Stimulated activated CD8-positive, alpha-beta memory T cell treated with anti-CD3 and anti-CD28 coated beads, Interleukin-2, amount 100 ng/mL, for 1 hour (primary cell): ENCODE measurements at places on chromosomes 1 and 21.
A peak's percentile ranks its signal among the peaks of the same experiment; 100 is the strongest.

DNA sequence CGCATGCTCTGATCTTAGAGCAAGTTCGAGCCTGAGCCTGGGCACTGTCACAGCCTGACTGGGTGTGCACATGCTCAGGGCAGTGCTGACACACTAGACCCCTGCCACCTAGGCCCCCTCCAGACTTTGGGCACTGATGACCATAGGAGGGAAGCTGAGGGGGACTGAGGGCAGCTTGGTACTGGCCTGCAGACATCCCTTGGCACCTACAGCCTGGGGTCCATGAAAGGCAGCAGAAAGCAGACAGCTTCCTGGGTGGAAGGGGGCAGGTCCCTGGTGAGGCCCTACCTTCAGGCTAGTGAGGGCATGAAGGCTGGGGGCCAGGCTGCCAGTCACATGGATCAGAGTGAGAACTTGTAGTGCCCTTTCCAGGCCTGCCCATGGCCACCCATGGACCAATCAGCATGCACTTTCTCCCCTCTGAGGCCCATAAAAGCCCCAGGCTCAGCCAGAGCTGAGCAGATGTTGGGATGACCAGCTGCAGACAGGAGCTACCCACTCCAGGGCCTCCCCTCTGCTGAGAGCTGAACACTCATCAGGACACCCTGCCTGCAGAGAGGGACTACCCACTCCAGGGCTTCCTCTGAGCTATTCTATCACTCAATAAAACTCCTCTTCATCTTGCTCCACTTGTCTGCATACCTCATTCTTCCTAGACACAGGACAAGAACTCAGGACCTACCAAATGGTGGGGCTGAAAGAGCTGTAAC is 680.8 kb downstream of the MATN1 start:
- DNase-seq: no peak

DNA sequence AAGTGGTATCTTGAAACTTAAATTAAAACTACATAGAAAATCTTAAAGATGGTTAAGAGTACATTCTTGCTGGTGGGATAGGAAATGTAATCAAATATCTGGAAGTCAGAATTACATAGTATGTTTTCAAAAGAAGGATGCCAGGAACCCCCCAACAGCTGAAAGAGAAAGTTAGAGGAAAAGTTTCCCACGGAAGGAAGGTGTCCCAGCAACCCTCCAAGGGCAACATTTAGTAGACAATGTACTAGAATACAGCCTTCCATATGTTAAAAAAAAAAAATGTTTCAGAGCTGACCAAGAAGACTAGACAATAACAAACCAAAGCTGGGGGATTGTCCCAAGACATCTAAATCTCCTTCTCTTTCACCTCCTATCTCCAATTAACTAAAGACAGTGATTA is 2.2 kb downstream of the DEDD start:
- DNase-seq: no peak

DNA sequence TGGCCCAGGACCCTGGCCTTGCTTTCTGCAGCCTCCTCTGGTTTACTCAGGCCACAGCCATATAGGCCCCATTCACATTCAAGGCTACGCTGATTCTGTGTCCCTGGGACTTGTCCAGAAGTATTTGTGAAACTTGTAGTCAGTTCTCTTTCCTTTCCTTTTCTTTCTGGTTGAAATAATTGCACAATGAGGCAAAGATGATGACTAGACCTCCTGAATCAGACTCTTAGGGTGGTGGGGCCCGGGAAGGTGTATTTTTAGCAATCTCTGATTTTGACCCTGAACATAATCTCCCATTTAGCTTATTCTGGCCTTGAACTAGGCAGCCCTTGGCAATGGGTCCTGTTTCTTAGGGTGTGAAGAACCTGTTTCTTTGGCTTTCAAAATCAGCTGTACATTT is 39.9 kb downstream of the STUM start:
- no peak for DNase-seq

- no peak for DNase-seq
Observed at GRCh38 chr1:84859866-84860265, 33.1 kb downstream of the LPAR3 start.

DNA sequence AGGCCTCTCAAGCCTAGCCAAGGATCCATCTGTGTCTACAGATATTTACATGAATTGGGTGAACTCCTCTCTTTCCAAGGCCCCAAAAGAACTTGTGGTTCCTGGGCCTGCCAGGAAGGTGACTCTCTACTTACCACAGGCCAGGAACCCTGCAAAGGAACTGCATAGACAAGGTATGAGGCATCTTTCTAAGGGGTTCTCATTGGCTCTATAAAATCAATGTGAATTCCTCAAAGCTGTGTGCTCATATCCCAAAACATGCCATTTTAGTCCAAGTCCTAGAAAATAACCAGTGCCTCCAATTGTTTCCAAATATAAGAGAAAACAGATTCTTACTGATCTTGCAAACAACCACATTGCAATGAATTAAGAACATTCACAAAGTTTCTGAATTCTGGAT is 39.9 kb upstream of the RGL1 start:
- DNase-seq: no peak

- DNase-seq: no peak
Observed at GRCh38 chr1:84720221-84720780, 30.0 kb upstream of the SSX2IP start.

- no peak for DNase-seq
Observed at GRCh38 chr1:150557813-150558212, 8.6 kb downstream of the ADAMTSL4 start.

DNA sequence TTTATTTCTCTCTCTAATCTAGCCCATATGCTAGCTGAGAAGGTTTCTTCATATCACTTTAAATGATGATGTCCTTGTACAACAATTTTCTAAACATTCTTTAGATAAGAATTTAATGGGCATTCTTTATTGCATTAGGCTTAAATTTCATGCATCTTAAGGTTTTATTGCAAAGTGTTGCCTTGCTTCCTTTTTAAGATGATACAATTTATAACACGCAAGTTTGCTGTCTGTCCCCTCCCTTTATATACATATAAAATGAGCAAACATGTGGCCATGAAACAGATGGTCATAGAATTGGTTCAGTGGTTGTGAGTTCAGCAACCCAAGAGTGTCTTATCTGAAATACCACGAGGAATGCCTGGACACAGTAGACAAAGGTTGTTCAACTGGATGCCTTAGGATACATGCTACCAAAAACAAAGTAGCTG is 12.1 kb downstream of the NBPF3 start:
- no peak for DNase-seq

DNA sequence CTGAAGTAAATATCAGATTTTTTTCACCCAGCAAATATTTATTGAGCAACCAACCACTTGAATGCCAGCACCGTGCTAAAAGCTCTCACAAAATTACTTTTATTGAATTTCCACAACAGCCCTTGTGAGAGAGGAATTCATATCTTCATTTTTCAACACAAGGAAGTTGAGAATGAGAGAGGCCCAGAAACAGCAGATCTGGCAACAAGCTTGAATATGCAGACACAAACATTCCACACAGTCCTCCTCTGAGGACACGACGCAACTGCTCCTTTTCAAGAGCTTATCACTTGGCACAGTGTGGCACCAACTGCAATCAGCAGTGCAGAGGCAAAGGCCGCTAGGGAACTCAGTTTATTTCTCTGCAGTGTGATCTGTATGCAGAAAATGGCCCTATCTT is 32.2 kb upstream of the IFNAR2 start:
- no peak for DNase-seq

DNA sequence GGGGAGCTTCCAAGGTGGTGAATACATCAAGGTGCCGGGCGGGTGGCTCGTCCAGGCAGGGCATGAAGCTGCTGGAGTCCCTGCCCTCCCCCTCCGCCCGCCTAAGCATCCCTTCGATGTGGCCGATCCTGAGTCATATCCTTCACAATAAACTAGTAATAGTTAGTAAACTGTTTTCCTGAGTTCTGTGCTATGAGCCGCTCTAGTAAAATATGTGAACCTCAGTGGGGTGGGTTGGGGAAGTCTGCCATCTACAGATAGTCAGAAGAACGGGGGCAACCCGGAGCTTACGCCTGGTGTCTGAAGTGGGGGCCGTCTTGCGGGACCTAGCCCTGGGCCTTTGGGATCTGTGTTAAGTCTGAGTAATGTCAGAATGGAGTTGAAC is 21.6 kb downstream of the C2CD2 start:
- no peak for DNase-seq

GRCh38 chr1:93483606-93484005 is 35.7 kb downstream of the FNBP1L start:
- DNase-seq: no peak

DNA sequence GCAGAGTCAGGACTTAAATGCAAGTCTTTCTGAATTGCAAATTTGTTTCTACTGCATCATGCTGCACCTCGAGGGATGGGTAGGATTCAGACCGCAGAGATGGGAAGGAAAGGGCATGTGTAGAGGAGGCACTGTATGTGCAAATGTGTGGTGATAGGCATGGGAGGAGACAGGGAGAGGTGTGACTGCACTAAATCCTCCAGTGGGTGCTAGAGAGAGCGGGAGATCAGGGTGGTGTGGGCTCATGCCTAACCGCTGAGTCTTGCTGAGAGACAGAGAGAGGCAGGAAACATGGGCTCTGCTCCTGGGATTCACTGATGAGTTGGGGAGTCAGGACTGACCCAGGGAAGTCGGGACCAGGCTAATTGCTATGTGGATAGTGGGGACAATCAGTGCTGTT is 61.1 kb downstream of the PTPRU start:
- no peak for DNase-seq

DNA sequence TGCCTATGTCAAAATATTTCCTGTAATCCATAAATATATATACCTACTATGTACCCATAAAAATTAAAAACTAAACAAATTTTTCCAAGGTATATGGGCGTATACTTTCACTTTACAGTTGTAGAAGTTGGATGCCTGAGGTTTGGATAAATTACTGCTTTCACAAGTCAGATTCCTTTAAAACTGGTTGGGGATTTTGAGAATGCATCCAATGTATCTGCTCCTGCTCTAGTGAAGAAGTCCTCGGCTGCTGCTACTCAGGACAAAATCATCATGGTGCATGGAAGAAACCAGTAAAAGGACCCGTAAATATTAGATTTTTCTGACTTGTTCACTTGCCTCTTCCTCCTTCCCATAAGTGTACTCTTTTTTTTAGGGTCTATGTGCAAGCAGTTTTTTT is 841.1 kb downstream of the USP25 start:
- DNase-seq: no peak

- DNase-seq: peak; percentile 64
Observed at GRCh38 chr1:26788836-26789611, 1.3 kb downstream of the PIGV start.

GRCh38 chr1:212613440-212614335 is 5.1 kb downstream of the ATF3 start:
- no peak for DNase-seq

DNA sequence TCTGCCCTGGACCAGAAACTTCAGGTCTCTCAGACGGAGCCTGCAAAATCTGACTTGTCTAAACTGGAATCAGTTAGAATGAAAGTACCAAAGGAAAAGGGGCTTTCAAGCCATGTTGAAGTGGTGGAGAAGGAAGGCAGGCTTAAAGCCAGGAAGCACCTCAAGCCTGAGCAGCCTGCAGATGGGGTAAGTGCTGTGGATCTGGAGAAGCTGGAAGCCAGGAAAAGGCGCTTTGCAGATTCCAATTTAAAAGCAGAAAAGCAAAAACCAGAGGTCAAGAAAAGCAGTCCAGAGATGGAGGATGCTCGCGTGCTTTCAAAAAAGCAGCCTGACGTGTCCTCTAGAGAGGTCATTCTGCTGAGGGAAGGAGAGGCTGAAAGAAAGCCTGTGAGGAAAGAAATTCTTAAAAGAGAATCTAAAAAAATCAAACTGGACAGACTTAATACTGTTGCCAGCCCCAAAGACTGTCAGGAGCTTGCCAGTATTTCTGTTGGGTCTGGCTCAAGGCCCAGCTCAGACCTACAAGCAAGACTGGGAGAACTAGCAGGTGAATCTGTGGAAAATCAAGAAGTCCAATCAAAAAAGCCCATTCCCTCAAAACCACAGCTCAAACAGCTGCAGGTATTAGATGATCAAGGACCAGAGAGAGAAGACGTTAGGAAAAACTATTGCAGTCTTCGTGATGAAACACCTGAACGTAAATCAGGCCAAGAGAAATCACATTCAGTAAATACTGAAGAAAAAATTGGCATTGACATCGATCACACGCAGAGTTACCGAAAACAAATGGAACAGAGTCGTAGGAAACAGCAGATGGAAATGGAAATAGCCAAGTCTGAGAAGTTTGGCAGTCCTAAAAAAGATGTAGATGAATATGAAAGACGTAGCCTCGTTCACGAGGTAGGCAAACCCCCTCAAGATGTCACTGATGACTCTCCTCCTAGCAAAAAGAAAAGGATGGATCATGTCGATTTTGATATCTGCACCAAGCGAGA is 46.6 kb downstream of the ZBTB17 start:
- no peak for DNase-seq

DNA sequence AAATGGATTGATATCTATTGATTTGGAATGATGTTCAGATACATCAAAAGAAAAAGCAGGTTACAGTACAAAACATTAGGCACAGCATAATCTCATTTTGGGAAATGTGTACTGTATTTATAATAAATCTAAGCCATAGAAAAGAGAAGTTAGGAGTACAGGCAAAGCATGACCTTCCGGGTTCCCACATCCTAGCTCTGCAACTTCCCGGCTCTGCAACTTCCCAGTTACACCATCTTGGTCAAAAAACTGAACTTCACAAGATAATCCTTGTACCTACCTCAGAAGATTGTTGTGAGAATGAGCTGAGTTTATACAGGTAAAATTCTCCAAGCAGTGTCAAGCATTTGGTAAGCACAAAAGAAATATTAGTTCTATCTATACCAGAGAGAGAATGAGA is 21.7 kb upstream of the SLC44A3 start:
- no peak for DNase-seq

- no peak for DNase-seq
Observed at GRCh38 chr1:10060311-10061100, 27.7 kb downstream of the UBE4B start.

- no peak for DNase-seq
Observed at GRCh38 chr1:67979532-67979931, 70.9 kb downstream of the DIRAS3 start.

GRCh38 chr1:206944703-206945102 is 1.6 kb downstream of the PIGR start:
- DNase-seq: no peak

DNA sequence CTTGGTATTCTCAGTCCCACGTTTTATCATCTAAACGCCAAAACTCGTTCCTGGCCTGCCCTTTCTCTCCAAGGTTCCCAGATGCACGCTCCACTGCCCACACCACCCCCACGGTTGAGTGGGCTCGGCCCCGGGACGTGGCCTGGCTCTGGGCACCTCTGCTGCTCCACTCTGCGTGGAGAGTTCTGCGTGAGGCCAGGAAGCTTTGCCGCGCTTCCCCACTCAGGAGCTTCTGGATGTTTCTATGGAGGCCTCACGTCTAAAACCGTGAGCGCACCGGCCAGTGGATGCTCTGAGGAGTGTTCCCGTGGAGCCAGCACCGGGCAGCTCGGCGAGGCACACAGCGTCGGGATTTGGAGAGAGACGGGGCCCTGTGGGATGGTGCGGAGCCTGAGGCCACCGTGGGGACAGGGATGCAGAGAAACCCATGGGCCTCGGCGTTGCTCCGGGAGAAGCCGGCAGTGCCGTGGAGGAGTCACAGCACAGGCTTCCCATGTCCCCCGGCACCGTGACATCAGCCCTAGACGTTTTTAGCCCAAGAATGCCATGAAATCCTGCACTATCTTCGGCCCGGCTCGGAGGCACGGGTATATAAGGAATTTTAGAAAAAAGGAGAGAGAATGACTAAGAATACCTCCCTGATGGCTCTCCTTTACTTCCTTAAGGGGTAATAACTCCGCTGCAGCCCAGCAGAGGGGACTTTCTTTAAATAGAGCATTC is 125.9 kb downstream of the PRDM16 start:
- no peak for DNase-seq

GRCh38 chr1:182552527-182552926 is 36.5 kb downstream of the RNASEL start:
- DNase-seq: no peak
